ENCODE measurements at places on chromosomes 2 and 18.

DNA sequence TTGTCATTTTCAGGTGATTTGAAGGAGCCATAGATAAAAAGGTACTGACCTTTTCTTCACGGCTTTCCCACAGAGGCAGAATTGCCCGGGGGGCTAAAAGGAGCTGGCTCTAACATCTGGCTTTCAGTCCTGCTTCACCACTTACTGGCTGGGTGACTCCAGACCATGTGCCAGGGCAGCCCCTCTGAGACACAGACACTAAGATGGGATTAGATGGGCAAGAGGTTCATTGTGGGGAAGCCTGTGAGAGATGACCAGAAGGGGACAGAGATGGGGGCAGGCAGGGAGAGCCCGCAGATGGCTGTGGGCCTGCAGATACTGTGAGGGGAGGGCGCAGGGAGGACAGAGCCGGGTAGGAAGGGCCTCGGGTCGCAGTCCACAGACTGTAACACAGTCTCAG, 74.7 kb upstream of the TTC39C start:
- no peak for DNase-seq

DNA sequence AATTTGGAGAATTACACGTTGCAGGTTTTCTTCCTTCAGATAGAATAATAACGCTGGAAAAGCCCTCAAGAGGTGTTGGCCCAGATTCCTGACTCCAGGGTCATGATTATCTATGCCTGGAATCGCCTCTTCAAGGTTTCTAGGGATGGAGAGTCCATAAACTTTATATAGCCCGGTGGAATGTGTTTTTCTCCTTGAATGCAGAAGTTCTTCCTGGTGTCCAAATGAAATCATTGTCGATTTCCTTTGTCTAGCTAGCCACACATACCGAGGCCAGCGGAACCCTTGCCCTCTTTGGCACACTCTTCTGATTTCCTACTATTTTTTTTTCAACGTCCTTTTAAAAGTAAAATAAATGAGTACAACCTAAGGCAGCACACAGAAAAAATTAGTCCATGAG, 117.8 kb downstream of the PID1 start:
- DNase-seq: no peak

GRCh38 chr2:218607436-218608115, at the start of gene PLCD4:
PLCD4 (plus strand) TSS chr2:218607899; CDS start chr2:218615740, 7,841 bp downstream.
- no peak for DNase-seq

GRCh38 chr2:241035818-241036396, 37.5 kb downstream of the SNED1 start:
- peak; percentile 32 for DNase-seq

GRCh38 chr18:27879540-27879939, 297.4 kb downstream of the CDH2 start:
- DNase-seq: no peak

DNA sequence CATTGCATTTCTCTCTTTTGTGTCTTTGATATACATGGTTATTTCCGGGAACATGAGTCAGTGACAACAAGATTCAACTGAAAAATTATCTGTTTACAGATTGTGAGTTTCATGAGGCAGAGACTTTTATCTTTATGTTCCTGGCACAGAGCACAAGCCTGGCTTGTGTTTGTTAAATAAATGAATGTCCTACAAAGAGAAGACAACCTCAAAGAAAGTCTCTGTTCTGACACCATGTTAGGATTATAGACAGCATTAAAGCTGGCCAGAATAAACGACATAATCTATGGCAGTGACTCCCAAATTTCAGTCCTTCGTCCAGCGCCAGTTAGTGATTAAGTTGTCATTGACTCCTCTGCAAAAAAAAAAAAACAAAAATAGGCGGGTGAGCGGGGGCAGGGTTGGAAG, 97.4 kb upstream of the DNAJC10 start:
- no peak for DNase-seq

DNA sequence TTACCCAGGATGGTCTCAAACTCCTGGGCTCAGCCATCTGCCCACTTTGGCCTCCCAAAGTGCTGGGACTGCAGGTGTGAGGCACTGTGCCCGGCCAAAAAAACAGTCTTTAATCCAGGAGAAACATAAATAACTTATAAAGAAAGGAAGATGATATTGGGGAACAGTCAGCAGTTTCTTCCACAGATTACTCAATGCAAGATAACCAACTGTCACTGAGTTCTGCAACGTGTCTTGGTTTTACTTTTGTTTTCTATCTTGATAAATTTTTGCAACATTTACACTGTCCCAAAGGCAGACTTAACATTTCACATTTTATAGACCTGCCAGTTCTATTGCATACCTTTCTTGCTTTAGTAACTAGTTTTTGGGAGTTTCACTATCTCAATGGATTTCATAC, 71.1 kb downstream of the ANKRD44 start:
- DNase-seq: no peak

- DNase-seq: no peak
Measured at GRCh38 chr2:23092831-23093230, 292.1 kb upstream of the KLHL29 start.

DNA sequence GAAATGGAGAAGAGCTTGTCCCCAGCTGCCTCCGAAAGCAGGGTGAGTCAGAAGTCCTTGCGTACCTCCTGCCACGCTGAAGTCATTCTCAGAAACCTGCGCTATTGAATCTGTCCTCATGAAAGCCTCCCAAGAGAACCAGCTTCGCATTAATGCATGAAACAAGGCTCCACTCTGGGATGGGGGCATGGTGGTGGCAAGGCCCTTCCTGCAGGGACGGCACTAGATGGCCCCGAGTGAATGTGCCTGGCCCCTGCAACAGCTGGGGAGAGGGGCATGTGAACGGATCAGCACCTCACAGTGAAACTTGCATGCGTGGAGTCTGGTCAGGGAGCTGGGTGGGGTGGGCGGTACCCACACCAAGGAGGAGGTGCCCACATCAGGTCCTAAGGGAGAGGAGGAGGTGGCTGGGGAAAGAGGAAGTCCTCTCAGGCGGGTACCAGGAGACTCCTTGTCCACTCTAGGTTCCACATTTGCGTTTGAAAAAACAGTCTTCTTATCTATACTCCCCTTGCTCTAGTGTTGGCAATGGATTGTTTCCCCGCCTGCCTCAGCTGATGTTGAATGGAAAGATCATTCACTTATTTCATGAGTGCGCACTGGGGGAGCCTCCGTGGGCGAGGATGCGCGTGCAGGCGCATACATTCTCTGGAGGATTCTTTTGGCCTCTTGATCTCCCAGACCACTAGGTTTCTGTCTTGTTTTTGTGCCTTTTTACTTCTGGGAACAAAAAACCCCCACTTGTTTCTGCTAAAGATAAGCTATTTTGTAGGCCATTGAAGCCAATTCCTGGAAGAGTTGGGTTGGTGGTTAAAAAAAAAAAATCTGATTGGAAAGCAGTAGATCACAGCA, 104.7 kb downstream of the KLHL29 start:
- no peak for DNase-seq

GRCh38 chr2:199684832-199685231, 166.2 kb downstream of the FTCDNL1 start:
- DNase-seq: no peak

DNA sequence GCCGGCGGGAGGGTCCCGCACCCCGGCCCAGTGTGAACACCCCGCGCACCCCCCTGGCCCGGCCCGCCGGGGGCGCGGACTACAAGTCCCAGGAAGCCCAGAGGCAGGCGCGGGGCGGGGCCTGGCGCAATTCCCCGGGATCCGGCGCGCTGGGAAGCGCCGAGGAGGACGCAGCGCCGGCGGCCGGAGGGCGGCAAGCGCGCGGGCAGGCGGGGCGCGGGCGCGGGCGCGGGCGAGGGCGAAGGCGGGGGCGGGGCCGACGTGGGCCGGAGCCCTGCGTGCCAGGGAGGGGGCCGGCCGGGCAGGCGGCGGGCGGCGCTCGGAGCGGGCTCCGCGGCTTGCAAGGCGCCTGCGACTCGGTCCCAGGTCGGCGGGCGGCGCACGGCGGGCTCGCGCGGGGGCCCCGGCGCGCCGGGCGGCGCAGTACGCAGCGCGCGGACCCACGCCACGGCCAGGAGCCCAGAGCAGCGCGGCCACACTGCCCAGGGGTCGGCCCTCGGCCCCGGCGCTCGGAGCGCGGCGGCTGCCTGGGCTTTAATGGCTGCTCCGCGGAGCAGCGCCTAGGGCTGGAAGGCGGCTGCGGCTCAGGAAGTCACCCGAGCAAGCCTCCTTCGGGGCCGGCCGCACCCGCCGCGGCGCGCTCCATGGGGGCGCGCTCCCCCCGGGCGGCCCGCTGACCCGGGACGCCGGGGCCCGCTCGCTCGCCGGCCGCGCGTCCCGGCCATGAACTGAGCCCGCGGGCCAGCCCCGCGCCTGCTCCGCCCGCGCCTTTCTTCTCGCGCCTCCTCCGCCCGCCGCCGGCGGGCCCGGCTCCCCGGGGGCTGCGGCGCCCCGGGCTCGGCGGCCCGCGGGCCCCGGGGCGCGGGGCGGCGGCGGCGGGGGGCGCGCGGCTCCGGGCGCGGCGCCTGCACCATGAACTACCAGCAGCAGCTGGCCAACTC, at the start of gene AGAP1:
TSS of gene AGAP1 (plus strand) at position 269 of the 941 bp plus-strand sequence.
- DNase-seq: peak; percentile 33
